Astrocyte (in vitro differentiated cells and primary cell): ENCODE measurements at places on chromosomes 7 and 10. TPM values are rescaled to one million over a fixed set of nuclear protein-coding genes. Genes with fewer than 3 reads are reported as not detected.

The NXPH1 gene
- total RNA-seq, result 0.16 TPM in 1 of 2 replicates, not detected in the other

The NPSR1 gene
- total RNA-seq, result not detected in 2 replicates

The FKBP9 gene
- total RNA-seq, result 157 and 199 TPM in 2 replicates

The ASZ1 gene
- total RNA-seq, result not detected in 2 replicates

The KIF11 gene
- total RNA-seq, result 2.8 and 4.7 TPM in 2 replicates

The IFIT1 gene
- total RNA-seq, result 335 and 375 TPM in 2 replicates

The ADAM12 gene
- 100 and 126 TPM in 2 replicates for total RNA-seq

The MSS51 gene
- 0.87 and 1.1 TPM in 2 replicates for total RNA-seq

The CACNB2 gene
- 0.46 and 0.66 TPM in 2 replicates for total RNA-seq

The PHYHIPL gene
- 0.34 TPM in 1 of 2 replicates, not detected in the other for total RNA-seq

The LMTK2 gene
- total RNA-seq, result 14.5 and 15.2 TPM in 2 replicates

The PAX4 gene
- not detected in 2 replicates for total RNA-seq

The TNS3 gene
- total RNA-seq, result 92.9 and 105 TPM in 2 replicates

The ANXA8L1 gene
- 0.59 and 1.5 TPM in 2 replicates for total RNA-seq

The LBX1 gene
- total RNA-seq, result not detected in 2 replicates

The PI4K2A gene
- total RNA-seq, result 32.9 and 37.8 TPM in 2 replicates

The AKR1C8 gene
- not detected in 2 replicates for total RNA-seq

The BLNK gene
- not detected in 2 replicates for total RNA-seq

The ASB10 gene
- total RNA-seq, result not detected in 2 replicates

The CTAGE6 gene
- 0.18 TPM in 1 of 2 replicates, not detected in the other for total RNA-seq

The MEOX2 gene
- total RNA-seq, result not detected in 2 replicates

The DLX6 gene
- total RNA-seq, result 0.25 TPM in 1 of 2 replicates, not detected in the other

The GNAT3 gene
- not detected in 2 replicates for total RNA-seq

The H2BK1 gene
- not detected in 2 replicates for total RNA-seq

The GDF2 gene
- total RNA-seq, result not detected in 2 replicates

The UNC5B gene
- 15.0 and 32.8 TPM in 2 replicates for total RNA-seq

The CALHM3 gene
- total RNA-seq, result not detected in 2 replicates

The THSD7A gene
- total RNA-seq, result 1.4 and 3.5 TPM in 2 replicates

The CUBN gene
- total RNA-seq, result 2.7 and 3.5 TPM in 2 replicates

The UBTD1 gene
- total RNA-seq, result 73.1 and 81.9 TPM in 2 replicates

The ARMC10 gene
- 27.5 and 29.2 TPM in 2 replicates for total RNA-seq

The MSMB gene
- total RNA-seq, result not detected in 2 replicates
